ENCODE measurements at places on chromosomes 11 and 22.

DNA sequence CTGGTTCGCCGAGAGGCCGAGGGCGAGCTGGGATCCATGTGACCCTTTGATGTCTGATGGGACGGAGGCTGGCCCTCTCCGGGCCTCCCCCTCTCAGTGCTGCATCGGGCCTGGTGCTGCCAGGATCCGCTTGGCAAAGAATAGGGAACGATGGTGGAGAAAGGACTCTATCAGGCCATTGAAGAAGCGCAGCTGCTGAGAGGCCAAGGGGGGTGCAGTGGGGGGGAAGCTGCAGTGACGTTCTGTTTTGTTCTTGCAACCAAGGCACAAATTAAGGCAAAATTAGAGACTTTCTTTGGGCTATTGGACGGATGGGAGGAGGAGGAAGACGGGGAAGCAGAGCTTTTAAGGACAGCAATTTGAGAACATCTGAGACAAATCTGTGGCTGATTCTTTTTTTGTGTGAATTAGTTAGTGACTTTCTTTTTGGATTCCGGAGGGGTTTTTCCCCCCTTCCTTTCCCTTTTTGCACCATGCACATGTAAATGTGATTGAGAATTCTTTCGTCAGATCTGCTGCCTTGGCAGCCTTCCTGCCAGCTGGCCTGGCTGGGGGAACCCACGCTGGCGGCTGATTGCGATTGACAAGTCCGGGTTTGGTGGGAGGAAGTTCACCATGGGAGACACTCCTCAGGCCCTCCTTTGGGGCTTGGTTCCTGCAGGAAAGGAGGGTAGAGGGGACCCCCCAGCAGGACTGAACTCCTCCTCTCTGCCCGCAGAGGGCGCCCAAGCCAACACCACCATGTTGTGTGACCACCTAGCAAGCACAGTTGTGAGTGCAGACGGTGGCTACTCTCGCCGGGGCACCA, 214.6 kb downstream of the NTM start:
- no peak for DNase-seq

DNA sequence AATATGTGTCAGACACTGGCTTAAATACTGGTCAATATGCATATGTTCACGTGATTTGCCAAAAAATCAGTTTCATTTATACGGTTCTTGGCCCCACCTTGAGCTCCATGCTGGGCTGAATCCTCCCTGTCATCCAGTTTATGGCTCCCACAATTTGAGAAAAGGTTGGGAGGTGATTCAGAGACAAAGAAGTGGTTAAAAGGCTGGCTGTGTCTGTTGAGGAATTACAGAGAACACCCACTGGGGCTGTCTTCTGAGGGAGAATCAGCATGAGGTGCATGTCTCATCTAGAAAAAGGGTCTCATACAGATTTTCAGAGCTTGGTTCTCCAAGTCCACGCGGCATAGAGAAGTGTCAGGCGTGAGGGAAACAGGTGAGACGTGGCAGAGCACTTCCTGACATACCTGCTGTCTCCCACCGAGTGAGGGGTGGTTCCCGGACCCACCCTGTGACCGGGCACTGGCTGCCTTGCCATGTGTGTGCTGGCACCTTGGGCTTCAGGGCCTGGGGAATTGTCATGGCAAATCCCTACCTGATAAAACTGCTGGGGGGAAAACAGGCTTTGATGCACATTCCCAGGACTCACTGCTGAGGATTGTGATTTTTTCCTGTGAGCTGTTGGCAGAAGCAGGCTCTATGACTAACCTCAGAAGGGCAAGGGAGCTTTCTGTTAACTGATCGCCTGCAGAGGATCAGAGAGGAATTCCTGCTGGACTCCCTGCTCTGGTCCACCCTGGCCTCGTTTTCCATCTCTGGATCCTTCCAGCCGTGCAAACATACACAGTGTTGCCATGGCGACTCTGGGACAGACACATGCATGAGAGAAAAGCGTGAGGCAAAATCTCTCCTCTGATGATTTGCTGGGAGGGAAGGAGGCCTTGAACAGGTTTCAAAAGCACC, 223.6 kb downstream of the ADAMTS15 start:
- DNase-seq = no peak

GRCh38 chr11:70861559-70861958, 390.8 kb downstream of the SHANK2 start:
- DNase-seq = no peak

- no peak for DNase-seq
Observed at GRCh38 chr11:15704064-15704463, 589.3 kb downstream of the INSC start.

DNA sequence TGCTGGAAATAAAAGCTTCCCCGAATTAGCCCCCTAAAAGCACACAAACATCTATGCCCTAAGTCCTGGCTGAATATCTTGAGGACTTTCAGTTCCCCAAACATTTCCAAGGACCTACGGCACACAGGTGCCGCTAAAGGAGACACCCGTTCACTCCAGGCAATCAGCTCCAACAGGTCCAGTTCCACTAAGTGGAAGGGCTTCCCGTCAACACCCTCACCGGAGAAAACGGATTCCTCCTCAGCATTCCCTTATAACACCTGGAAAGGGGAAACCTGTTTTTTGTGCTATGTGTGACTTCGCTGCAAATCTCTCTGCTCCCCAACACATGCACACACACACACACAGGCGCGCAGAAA, 3.9 kb downstream of the TENM4 start:
- no peak for DNase-seq

DNA sequence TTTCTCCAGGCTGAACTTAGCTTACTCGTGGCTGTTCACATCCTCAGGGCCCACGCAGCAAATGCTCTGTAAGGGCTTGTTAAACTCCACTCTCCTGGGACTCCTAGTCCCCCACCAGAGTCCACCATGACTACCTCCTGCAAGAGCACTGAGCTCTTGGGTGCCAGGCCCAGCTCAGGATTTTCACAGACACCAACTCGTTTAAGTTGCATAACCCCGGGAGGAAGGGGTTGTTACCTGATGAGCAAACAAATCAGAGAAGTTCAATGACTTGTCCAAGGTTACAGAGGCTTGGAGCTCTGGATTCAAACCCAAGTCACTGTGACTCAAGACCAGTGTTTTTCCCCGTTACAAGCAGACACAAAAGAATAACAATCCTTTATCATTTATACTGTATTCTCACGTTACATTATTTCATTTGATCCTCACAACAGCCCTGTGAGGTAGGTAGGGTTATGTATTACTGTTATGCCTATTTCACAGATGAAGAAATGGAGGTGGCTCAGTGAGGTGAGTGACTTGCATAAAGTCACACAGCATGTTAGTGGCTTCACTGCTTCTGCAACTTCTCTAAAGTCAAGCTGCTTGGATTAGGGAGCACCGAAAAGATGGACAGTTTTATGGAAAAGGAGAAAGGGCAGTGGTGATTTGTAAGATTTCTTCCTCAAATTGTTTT, 17.4 kb downstream of the KCTD21 start:
- DNase-seq = no peak

DNA sequence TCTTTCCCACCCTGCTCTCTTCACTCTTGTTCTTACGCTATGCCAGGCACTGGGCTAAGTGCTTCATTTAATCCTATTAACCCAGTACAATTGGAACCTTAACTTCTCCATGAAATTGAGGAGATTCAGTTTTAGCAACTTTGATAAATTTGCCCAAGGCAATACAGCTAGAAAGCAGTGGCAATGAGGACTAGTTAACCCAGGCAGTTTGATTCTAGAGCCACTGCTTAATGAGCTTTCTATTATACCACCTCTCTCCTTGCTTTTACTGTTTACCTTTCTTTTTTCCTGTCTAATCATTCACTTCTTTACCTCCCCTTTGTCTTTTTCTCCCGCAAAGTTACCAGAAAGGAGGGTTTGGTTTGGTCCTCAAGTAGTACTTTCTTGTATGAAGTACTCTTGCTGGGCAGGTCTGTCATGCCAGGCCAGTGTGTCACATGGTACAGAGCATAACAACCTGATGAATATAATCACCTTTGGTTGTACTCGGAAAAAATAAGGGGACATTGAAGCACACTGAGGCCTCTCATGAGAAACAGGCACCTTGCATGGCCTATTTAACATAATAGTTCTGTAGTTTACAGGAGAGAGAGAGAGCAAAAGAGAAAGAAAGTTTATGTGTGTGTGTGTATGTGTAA, 70.6 kb downstream of the PDHX start:
- DNase-seq = no peak

DNA sequence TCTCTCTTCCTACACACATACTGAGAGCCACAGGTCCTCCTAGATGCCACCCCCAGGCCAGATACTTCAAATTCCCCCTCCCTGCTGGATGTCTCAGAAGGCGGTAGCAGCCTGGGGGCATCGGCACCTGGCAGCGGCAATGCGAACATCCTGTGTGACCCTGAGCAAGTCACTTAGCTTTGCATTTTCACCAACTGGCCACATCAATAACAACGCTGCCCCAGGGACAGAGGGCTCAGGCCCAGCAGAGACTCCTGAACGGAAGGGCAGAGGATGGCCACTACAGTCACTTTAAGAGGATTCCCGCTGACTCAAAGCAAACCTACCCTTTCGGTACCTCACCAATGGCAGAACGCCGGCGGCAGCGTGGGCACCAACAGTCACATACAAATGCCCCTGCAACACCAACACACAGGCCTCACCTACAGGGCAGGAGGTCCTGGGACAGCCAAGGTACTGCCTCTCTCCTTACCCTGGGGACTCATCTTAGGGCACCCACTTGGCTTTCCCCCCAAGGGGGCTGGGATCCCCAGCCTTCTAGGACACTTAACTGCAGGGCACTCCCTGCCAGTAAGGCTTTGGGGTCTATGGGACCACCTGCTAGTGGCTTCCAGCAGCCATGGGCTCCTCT, 1.6 kb downstream of the LMO1 start:
- DNase-seq = no peak

DNA sequence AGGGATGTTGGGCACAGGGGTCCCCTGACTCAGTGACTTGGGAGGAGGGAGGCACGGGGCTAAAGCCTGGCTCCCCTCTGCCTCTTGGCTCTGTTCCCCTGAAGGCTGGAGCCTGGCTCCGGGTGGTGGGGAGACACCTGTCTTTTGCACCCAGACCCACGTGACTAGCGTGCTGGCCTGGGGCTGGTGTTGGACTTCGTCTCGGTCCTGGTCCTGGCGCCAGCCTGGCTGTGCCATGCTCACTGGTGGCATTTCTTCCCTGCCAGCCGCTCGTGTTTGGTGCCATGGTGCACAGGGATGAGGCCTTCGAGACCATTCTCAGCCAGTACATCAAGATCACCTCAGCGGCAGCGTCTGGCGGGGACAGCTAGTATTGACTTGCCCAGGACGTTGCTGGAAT, 56.7 kb downstream of the GRAMD4 start:
- no peak for DNase-seq

- no peak for DNase-seq
Observed at GRCh38 chr22:30767661-30768060, 73.0 kb downstream of the OSBP2 start.

GRCh38 chr11:14454861-14455632, 44.6 kb downstream of the COPB1 start:
- no peak for DNase-seq

DNA sequence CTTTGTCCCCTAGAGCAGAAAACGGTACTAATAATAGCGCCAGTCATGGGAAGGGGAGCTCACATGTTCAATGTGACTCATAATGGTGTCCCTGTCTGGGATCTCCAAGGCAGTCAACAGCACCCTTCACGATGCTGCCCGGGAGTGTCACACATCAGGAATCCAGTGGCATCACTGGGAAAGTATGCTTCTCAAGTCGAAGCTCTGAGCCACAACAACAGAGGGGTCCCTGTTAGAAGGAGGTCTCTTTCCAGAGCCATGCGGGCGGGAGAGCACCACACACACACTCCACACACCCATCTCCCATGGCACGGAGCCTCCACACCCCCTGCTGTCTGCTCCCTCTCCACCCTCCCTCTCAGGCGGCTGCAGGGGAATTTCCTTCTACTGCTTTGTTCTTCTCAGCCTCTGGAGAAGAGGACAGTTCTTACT, 119.7 kb downstream of the ETS1 start:
- DNase-seq = no peak

DNA sequence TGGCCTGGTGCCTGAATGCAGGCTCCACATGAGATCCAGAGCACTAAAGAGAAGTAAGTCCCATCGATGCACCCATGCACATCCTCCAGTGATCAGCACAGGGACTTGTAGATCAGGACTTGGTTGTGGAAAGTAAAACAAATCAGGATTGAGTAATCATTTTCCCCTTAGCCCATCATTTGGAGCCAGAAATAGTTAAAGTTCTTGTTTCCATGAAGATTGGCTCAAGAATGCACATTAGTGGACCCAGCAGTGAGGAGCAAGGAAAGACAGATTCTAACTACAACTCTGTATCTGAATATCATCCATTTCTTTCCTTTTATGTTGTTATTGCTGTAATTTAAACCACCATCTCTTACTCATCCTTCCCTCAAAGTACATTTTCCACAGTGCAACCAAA, 19.1 kb downstream of the CCDC83 start:
- DNase-seq = no peak

DNA sequence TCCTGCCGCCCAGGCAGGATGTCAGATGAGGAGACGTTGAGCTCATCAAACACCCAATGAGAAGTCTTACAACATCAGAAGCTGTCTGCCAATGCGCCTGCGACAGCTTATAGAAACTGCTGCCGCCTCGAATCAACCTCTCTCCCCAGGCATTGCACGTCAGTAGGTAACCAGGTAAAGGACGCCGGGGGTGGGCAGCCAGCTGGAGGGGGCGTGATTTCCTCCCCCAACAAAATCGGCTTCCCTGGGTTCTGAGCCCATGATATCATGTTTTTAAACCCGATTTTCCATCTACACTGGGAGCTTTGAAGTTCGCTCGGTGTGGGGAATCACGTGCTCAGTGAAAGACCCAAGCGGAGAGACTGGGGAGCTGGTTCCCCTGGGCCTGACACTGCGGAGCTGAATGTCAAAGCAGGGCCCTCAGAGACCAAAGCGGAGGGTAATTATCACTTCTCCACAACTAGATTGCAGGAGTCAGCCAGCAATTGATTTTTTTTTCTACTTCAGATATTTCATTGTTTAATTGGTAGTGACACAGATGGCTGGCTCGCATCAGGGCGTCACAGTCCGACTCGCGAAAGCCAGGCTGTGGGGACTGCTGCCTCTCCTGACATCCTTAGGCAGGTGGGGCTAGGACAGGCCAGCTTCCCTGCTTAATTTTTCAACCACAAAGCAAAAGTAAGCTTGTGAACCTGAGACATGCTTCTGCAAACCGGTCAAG, 15.4 kb downstream of the FAM83F start:
- no peak for DNase-seq

- no peak for DNase-seq
Observed at GRCh38 chr22:37020192-37020479, 594 bp downstream of the MPST start.

DNA sequence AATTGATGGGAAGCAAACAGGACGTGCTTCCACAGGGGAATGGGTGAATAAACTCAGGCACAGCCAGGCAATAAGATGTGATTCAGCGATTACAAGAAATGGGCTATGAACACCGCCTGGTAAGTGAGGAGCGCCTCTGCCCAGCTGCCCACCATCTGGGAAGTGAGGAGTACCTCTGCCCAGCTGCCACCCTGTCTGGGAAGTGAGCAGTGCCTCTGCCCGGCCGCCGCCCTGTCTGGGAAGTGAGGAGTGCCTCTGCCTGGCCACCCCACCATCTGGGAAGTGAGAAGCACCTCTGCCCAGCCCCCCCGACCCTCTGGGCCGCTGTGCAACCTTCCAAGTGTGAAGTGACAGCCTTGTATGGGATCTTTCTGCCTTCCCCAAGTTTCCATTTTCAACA, 73.2 kb upstream of the PRR5 start:
- no peak for DNase-seq

- DNase-seq = peak; percentile 63
Observed at GRCh38 chr22:37095113-37095512, 14.4 kb downstream of the TMPRSS6 start.

GRCh38 chr22:19890502-19891316, 36.0 kb upstream of the GNB1L start:
- no peak for DNase-seq
